Osteoblast (primary cell): ENCODE measurements at places on chromosomes 12 and 14. TPM values are rescaled to one million over a fixed set of nuclear protein-coding genes. Genes with fewer than 3 reads are reported as not detected.

GRCh38 chr12:127396734-127397133, 870.2 kb upstream of the TMEM132C start:
- DNase-seq, result no peak

Gene MUCL1
- not detected in 2 replicates for total RNA-seq

Gene LMNTD1
- not detected in 2 replicates for total RNA-seq

Gene B3GNT4
- not detected in 2 replicates for total RNA-seq

Gene ABCC9
- 14.5 and 28.3 TPM in 2 replicates for total RNA-seq

- peak; percentile 91 for DNase-seq
Measured at GRCh38 chr14:103094406-103095209, at the start of gene EXOC3L4. EXOC3L4 (plus strand) TSS chr14:103094725; CDS start chr14:103100220, 5,495 bp downstream.

DNA sequence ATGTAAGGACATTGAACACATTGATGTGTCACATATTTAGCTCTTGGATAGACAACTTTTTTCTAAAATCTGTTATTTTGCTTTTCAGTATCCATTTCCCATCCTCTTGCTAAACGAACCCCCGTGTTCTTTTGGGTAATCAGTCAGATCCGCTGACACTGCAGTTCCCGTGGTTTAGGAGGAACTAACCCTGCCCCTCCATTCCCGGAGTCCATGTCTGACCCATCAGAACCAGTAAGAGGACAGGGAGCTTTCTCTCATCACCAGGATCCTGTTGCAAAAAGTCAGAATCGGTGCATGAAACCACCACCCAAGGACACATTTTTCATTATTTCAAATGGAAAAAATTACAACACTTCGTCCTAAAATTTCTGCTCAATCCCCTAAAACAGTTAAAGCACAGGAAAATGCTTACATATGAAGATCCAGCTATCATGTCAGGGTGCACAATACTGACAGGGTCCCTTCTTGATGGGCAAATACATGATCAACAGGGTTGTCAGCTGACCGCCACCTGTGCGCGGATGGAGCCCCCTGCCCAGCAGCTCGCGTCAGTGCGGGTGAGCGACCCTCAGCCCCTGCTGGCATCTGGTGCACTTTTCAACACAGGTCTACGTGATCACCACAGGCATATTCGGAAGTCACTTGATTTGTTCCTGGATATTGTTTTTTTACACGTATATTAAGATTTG, 276.8 kb downstream of the ADGRD1 start:
- no peak for DNase-seq

Gene USP44
- total RNA-seq, result under 0.01 and 0.36 TPM in 2 replicates

Gene ABCD2
- under 0.01 TPM in 2 replicates for total RNA-seq

Gene CACNA1C
- total RNA-seq, result 19.2 and 22.4 TPM in 2 replicates

GRCh38 chr12:74349925-74350324, 187.7 kb upstream of the ATXN7L3B start:
- no peak for DNase-seq

DNA sequence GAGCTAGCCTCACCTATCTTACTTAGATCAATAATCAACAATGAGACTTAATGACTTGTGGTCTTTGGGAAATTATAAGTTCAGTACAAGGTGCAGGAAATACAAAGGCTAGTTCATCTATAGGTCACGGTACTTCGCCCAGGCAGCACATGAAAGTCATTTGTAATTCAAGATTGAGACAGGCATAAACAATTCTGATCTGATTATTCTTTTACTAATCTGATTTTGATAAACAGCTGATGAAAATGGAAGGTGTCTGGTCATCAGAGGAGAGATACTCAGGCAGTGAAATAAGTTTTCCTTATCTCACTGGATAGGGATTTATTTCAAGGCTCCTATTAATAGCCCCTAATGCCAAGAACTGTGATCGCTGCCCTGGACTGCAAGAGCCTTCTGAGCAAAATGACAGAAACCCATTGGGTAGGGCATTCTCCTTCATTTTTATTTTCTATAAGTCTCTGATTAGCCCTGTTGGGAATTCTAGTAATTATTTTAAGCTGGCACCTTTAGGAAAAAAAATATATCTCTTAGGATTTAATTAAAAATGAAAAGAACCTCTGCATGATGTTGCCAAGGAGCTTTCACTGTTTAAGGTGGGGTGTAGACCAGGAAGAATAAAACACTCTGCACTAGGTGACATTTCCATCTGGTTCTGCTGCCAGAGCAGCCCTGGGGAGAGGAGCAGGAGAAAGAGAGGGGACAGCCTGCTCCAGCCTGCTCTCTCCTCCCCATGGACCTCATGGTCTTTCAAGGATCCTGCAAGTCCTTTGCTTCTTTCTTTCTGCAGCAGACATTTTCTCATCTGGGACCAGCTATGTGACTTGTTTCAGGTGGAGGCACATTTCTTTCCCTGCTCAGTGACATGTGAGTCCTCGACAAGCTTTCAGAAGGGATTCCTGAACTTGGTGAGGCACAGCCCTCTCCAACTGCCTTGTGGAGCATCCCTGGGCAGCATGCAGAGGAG, 44.8 kb downstream of the SSPN start:
- DNase-seq, result no peak

Gene SAMD15
- 4.0 and 6.2 TPM in 2 replicates for total RNA-seq

GRCh38 chr14:64762044-64763034, 58.1 kb downstream of the PLEKHG3 start:
- peak; percentile 93 for DNase-seq

DNA sequence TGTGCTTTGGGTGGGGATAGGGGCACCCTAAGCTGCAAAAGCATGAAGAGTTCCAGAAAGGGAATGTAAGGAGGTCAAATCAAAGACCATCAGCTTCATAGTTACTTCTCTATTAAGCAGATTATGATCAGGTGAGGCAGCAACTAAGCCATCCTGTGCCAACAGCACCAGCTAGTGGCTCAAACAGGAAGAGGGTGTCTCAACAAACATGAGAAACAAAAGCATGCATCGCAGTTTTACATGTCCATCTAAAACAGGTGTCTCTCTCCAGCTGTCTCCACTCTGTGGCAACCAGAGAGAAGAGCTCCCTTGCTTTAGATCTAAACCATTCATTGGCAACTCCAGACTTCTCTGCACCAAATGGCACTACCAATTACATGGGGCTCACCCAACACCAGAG, 52.9 kb downstream of the ACTN1 start:
- DNase-seq, result peak; percentile 51

Gene NTF3
- total RNA-seq, result under 0.01 and 1.1 TPM in 2 replicates

Gene INHBC
- total RNA-seq, result not detected in 2 replicates

- DNase-seq, result no peak
Measured at GRCh38 chr14:29444216-29444615, 483.4 kb downstream of the PRKD1 start.
